ENCODE measurements at places on chromosomes 7 and 10. TPM values are rescaled to one million over a fixed set of nuclear protein-coding genes. Genes with fewer than 3 reads are reported as not detected.

Gene TNS3
- 4.7 TPM for total RNA-seq

Gene KCND2
- not detected for total RNA-seq

Gene GDF2
- not detected for total RNA-seq

Gene KNDC1
- 0.21 TPM for total RNA-seq

Gene CTAGE4
- 0.56 TPM for total RNA-seq

Gene HDAC9
- total RNA-seq: 3.0 TPM

Gene BTBD16
- not detected for total RNA-seq

All from activated CD4-positive, alpha-beta T cell treated with anti-CD3 and anti-CD28 coated beads, Interleukin-2, amount 10 ng/mL, durations not matched to agents 24 days and 14 days (primary cell).